ENCODE measurements at places on chromosomes 2 and 18.

DNA sequence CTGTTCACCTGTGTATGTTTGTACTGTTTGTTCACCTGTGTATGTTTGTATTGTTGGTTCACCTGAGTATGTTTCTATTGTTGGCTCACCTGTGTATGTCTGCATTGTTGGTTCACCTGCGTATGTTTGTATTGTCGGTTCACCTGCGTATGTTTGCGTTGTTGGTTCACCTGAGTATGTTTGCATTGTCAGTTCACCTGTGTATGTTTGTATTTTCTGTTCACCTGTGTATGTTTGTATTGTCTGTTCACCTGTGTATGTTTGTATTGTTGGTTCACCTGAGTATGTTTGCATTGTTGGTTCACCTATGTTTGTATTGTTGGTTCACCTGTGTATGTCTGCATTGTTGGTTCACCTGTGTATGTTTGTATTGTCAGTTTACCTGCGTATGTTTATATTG is 14.6 kb downstream of the ADI1 start:
- no peak for DNase-seq

- no peak for DNase-seq
Observed at GRCh38 chr2:238494573-238494961, 67.8 kb downstream of the ASB1 start.

DNA sequence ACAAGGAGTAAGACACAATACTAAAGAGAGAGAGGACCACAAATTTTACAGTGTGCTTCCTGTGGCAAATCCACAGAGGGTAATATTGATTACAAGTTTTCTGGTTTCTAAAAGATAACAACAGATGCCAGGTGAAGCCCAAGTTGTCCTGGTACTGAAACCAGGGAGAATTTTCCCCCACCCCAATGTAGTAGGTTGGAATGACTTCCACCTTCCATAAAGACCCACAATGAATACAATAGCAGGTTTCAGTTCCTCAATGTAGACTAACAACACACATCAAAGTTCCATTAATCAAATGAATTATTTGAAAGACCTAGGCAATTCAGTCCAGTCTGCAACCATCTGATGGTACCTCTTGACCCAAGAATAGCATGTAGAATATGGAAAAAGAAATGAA is 44.0 kb upstream of the TMEM247 start:
- no peak for DNase-seq

GRCh38 chr2:52017646-52018235 is 985.8 kb upstream of the NRXN1 start:
- no peak for DNase-seq

DNA sequence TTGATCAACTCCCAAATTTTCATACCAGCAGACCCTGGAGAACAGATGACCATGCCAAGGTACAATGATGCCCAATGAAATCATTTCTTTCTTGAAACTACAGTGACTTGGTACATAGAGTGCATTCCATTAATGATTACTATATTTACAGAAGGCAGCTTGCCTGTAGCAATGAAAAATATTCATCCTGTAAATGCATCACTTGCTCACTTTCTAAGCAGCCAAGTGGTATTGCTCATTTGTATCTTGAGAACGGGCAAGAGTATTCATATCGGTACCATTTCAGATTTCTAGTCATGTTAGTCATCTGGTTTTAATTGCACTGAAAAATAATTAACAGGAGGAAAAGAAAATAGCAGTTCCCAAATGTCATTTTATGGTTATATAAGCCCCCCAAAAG is 59.6 kb downstream of the VIL1 start:
- no peak for DNase-seq

DNA sequence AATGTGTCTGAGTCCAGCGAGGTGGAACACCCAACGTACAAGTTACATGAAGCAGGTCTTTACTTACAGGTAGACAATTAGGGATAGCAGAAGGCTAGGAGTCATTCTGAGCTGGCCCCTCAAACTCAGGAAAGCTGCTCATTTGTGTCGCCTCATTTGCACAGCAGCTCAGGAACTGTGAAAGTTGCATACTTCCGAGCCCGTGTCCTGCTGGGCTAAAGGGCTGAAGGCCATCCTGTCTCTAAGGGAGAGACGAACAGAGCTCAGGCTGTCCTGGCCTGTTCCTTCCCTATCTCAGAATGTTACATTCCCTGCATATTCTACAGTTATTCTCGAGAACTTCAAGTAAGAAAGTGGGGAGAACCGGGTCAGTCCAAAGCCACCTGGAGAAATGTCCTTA is 99.0 kb downstream of the FAM124B start:
- DNase-seq, result no peak

GRCh38 chr2:66895206-66895605 is 460.3 kb downstream of the MEIS1 start:
- no peak for DNase-seq

DNA sequence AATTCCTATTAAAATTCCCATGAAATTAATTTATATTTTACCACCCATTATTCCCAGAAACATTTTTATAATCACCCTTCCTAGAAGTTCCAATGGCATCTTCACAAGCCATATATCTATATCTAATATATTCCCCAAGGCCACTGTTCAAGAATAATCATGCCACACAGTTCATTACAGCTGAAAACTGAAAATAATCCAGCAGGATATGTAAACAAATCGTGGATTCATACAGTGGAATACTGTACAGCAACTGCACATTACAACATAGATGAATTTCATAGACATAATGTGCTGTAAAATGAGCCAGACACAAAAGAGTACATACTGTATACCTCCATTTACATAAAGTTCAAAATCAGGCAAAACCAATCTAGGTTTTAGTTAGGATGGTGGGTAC is 63.9 kb upstream of the SERPINE2 start:
- no peak for DNase-seq

- DNase-seq, result no peak
Observed at GRCh38 chr18:7023063-7023580, 94.5 kb downstream of the LAMA1 start.

- DNase-seq, result no peak
Observed at GRCh38 chr2:96663829-96664228, 21.3 kb downstream of the FER1L5 start.

GRCh38 chr2:53987336-53987921 is 16.6 kb upstream of the PSME4 start:
- peak; percentile 49 for DNase-seq

GRCh38 chr18:78790960-78791359 is 188.7 kb upstream of the SALL3 start:
- no peak for DNase-seq

- DNase-seq, result no peak
Observed at GRCh38 chr2:46803547-46803878, 112.1 kb downstream of the MCFD2 start.

- DNase-seq, result no peak
Observed at GRCh38 chr2:71552356-71552755, 99.0 kb downstream of the DYSF start.

DNA sequence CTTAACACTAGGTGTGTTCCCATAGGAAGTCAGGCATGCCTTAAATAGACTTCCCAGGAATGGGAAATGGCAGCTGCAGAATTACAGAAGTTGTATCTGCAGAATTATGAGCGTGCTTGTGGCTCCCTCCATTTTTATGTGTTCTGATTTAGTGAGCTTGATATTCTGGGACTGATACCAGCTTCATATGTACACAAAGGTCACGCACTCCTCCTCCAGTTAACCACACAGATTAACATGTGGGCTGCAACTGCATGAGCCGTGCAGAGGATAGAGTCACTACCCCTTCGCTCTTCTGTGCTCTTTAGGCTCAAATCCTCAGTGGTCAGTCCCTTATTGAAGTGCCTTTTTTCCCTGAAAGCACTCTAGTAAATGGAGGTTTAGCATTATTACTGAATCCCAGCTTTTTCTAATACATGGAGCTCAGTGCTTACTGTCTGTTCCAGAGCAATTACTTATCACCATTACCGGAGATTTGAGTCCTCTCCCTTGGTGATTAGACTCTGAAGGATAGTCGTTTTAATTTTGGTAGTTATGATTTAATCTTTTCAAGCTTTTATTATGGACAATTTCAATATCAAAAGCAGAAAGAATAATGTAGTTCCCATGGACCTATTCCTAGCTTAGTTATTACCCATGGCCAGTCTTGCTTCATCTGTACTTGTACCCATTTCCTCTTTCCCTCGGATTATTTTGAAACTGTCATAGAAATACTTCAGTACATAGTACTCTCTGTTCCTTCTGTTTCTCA is 238.3 kb downstream of the PRKCE start:
- DNase-seq, result no peak

DNA sequence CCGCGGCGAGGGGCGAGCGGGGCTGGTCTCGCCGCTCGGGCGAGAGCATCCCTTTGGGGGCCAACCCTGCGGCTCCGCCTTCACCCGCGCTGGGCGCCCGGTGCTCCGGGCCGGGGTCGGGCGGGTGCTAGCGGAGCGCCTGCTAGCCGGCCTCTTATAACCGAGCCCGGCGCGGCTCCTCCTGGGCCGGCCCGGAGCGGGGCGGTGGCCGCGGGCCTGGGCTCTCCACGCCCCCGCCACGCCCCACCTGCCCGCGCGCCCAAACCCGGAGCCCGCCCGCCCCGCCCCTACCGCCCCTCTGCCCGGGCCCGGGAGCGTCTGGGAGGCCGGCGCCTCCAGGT is at the start of gene FOXI3:
Gene FOXI3 (minus strand): TSS at position 129 of the 341 bp plus-strand sequence. CDS start 158 bp downstream, outside the sequence.
- DNase-seq, result no peak

GRCh38 chr2:85735691-85736090 is 18.1 kb upstream of the ATOH8 start:
- no peak for DNase-seq

DNA sequence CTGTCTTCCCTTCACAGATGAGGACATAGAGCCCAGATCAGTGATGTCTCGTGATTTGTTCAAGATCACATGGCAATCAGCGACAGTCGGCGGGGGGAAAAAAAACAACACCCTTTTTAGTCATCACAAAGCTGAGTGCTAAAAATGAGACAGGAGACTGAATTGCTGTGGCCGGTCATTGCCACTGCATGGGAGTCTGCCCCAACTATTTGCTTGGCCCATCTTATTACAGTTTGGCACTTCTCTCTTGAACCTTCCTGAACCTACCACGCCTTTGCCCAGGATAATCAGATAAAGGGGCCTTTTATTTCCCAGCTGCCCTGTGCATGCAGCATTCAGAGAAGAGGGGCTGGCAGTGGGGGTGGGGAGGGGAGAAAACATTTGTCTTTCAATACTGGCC is 42.7 kb downstream of the SETBP1 start:
- peak; percentile 29 for DNase-seq

DNA sequence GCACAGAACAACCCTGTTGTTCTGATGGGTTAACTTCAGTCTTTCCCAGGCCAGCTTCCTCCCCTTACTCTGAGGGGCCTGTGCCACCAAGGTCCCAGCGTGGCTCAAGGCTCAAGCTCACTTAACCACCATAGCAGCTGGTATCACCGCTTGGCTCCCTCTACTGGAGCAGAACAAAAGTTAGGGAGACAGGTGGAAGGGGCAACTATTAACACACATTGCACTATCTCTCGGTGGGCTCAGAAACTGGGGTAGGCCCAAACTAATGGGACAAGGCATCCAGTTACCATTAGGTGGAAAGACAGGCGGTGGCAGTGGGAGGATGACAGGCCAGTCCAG is 88.7 kb upstream of the ATL2 start:
- DNase-seq, result peak; percentile 70

DNA sequence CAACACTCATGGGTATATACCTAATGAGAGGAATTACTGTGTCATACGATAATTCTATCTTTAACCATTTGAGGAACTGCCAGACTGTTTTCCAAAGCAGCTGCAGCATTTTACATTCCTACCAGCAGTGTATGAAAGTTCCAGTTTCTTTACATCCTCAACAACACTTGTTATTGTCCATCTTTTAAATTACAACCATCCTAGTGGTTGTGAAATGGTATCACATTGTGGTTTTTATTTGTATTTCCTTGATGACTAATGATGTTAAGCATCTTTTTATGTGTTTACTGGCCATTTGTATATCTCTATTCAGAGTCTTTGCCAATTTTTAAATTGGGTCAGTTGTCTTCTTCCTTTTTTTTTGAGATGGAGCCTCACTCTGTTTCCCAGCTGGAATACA is 4.0 kb upstream of the CKAP2L start:
- DNase-seq, result no peak

- DNase-seq, result no peak
Observed at GRCh38 chr2:190759749-190760213, 110.9 kb downstream of the NAB1 start.

DNA sequence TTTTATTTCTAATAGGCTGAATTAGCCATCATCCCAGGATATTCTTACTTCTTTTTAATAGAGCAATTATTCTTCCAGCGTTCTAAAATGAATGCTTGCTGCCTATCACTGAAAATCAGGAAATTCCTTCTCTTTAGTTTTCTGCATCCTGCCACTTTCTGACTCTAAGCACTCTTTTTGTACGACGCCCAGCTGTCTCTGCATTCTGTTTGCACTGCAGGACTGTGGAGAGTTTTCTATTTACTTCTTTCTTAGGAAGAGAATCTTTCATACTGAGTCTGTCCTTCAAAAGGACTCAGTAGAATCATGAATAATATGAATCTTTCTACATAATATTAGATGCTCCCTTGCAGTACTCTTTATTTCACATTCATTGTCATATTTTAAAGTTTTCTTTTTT is 360.4 kb upstream of the DSEL start:
- DNase-seq, result no peak

- no peak for DNase-seq
Observed at GRCh38 chr2:240638512-240639160, 13.4 kb downstream of the GPR35 start.

GRCh38 chr2:10983711-10984110 is 72.0 kb downstream of the KCNF1 start:
- no peak for DNase-seq

DNA sequence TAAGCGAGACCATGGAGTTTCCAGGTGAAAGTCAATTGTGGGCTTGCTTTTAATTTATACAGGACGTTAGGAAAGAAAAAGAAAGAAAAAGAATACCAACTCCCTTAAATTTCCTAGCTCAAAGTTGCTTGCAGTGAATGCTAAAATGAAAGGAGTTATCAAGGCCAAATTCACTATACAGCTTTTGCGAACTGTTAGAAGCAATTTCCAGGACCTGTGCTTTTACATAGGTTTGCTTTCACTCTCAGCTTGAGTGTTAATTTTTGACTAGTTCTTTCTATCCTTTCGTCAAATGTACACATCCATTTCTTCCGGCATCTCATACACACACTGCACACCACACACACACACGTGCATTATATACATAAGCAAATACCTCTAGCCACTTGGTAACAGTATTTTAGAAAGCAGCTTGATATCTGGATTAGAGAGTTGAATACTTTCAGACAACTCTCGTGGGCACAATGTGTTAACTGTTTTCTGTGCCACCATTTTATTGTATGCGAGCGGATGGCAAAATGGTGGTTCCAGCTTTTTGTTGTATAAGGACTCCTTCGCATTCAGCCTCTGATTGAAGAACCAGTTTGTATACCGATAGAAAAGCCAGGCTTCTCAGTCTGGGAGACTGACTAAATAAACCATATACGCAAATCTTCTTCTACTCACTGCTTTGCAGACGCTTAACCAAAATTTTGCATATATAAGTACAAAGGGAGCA is 381.8 kb downstream of the MTX2 start:
- no peak for DNase-seq

GRCh38 chr2:66433945-66434678 is 813 bp upstream of the MEIS1 start:
- peak; percentile 51 for DNase-seq
